Endothelial cell (in vitro differentiated cells): ENCODE measurements at places on chromosomes 2 and 18. TPM values are rescaled to one million over a fixed set of nuclear protein-coding genes. Genes with fewer than 3 reads are reported as not detected.

The HMSD gene
- total RNA-seq = not detected

The RAB27B gene
- total RNA-seq = 0.41 TPM

The TOGARAM2 gene
- 0.23 TPM for total RNA-seq

The BZW1 gene
- total RNA-seq = 302 TPM

The ATIC gene
- total RNA-seq = 29.3 TPM

The ALPG gene
- total RNA-seq = not detected

The SGPP2 gene
- total RNA-seq = not detected

- H3K4me3 ChIP-seq = no peak overlapping the region
- peaks cover 2% of the 10 kb centered on the region for H3K27me3 ChIP-seq
- H3K27ac ChIP-seq = no peak overlapping the region
- no peak for DNase-seq
These were observed 102.2 kb upstream of the MSH2 start for GRCh38 chr2:47300609-47301276.

DNA sequence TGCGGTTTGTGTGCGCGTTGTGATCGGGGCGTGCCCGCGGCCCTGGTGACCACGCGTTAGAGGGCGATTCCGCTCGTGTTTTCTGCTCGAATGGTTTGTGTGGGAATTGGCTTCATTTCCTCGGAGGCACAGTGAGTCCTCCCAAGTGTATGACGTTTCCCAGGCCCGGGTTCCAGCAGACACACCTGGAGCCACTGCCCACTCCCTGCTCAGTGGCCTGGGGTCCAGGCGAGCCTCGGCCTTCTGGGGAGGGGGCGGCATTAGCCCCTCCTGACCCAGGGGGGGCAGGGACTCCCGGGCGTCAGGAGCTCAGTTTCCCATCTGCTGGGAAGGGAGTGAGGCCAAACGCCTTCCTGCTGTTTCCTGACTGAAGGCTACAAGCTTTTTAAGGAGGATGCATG, 92.1 kb downstream of the NFATC1 start:
- peaks cover 16% of the 10 kb centered on the region for H3K27me3 ChIP-seq
- H3K27ac ChIP-seq = no peak overlapping the region
- H3K4me1 ChIP-seq = peaks cover 4% of the 10 kb centered on the region
- H3K36me3 ChIP-seq = peaks cover 8% of the 10 kb centered on the region
- DNase-seq = no peak
- H3K4me3 ChIP-seq = no peak overlapping the region

GRCh38 chr18:79753391-79753851, 44.3 kb upstream of the KCNG2 start:
- no peak for DNase-seq
- peak overlapping the region; percentile 18 for H3K4me3 ChIP-seq
- peaks cover 33% of the 10 kb centered on the region for H3K36me3 ChIP-seq

- no peak overlapping the region for H3K4me3 ChIP-seq
- no peaks in the 10 kb centered on the region for H3K4me1 ChIP-seq
- no peak for DNase-seq
- no peak overlapping the region for H3K27ac ChIP-seq
- H3K36me3 ChIP-seq = peaks cover 1% of the 10 kb centered on the region
These were observed 73.5 kb downstream of the WDPCP start for GRCh38 chr2:63514781-63515180.

GRCh38 chr2:237213315-237214022, 127.8 kb downstream of the COPS8 start:
- no peaks in the 10 kb centered on the region for H3K36me3 ChIP-seq
- no peak for DNase-seq
- no peaks in the 10 kb centered on the region for H3K27me3 ChIP-seq

DNA sequence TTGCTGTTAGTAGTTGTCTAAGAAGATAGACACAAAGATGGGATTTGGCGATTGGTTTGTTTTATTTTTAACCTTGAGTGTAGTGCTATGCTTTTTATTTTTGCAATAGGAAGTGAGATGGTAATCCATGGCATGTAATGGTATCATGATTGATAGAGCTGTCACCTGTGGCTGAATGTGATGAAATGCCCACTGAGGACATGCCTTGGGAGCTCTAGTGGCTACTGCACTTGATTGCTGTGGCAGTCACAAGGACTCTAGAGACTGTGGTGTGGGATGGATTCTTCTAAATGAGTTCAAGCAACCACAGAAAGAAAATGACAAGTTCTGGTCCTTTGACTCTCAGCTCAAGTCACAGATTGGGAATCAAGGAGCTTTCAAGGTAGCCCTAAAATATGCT, 139.4 kb downstream of the CYRIA start:
- no peak overlapping the region for H3K4me3 ChIP-seq
- H3K27ac ChIP-seq = no peak overlapping the region
- H3K27me3 ChIP-seq = no peaks in the 10 kb centered on the region

GRCh38 chr2:141381946-141382345, 748.9 kb downstream of the LRP1B start:
- peaks cover 4% of the 10 kb centered on the region for H3K4me1 ChIP-seq
- H3K4me3 ChIP-seq = no peak overlapping the region
- no peaks in the 10 kb centered on the region for H3K36me3 ChIP-seq
- no peak for DNase-seq
- no peaks in the 10 kb centered on the region for H3K27me3 ChIP-seq

DNA sequence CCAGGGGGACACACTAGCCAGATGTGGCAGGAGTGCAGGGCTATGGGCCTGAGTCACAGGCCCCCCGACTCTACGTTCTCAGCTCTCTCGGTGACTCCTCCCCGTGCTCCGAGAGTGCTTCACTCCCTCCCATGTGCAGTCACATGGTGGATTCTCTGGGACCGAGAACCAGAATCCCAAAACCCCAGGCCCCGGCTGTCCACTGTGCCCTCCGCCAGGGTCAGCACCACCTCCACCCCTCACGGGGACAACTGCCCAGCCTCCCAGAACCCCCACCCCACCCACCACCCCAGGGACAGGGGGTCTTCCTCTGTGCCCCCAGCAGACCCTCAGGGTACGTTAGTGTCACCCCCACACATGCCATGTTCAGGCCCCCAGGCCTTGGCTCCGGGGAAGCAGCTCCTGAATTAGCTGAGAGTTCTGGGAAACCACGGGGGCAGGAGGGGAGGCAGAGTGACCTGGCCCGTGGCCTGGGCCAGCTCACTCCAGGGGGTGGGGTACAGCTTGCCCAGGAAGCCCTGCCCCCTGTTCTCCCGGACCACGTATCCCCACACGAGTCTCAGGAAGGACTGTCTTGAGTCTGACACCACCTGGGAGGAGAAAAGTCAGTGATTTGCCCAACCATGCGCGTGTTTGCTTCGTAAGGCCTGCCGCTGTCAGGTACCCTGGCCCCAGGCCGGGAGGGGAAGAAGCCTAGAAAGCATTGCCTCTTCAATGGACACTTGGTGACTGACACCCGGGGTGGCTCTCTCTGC, 4.4 kb downstream of the RAMP1 start:
- H3K27ac ChIP-seq = no peak overlapping the region
- no peak overlapping the region for H3K4me3 ChIP-seq
- DNase-seq = no peak
- peaks cover 10% of the 10 kb centered on the region for H3K27me3 ChIP-seq
- H3K4me1 ChIP-seq = peaks cover 9% of the 10 kb centered on the region

DNA sequence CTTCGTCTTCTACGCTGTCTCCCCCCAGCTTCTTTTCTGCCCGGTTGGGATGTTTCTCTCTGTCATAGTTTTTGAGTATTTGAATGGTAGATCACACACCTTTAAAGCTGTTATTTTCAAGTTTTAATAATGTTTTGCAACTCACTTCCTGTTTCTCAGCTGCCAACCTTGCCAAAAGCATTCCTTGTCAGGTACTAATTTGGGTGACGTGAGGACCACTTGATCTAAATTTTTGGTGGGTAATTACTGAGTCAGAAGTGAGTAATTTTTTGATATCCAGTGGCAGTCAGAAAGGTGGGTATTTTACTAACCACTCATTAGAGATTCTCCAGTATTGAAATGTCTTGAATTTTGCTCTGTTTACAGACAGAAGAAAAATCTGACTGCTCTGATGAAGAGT, 852.4 kb upstream of the FANCL start:
- no peak for DNase-seq
- H3K4me1 ChIP-seq = no peaks in the 10 kb centered on the region
- H3K36me3 ChIP-seq = peaks cover 4% of the 10 kb centered on the region
- no peak overlapping the region for H3K4me3 ChIP-seq

- no peak for DNase-seq
- no peaks in the 10 kb centered on the region for H3K36me3 ChIP-seq
- H3K4me3 ChIP-seq = no peak overlapping the region
- H3K27me3 ChIP-seq = peaks cover 4% of the 10 kb centered on the region
These were observed 258.3 kb downstream of the PRKCE start for GRCh38 chr2:45909677-45910191.

DNA sequence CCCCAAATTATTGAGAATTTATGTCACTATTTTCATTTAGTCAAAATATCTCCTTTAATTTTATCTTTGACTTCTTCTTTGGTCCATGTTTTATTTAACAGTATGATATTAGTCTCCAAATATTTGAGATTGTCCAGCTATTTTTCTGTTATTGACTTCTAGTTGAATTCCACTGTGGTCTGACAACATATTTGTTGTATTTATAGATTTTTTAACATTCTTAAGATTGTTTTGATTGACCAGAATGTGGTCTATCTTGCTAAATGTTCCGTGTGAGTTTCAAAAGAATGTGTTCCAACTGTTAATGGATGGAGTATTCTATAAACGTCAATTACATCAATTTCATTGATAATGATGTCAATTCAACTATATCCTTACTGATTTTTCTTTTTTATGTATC, 1452.1 kb downstream of the SUCLG1 start:
- H3K4me1 ChIP-seq = no peaks in the 10 kb centered on the region
- no peak overlapping the region for H3K27ac ChIP-seq
- H3K36me3 ChIP-seq = no peaks in the 10 kb centered on the region
- no peak overlapping the region for H3K4me3 ChIP-seq

DNA sequence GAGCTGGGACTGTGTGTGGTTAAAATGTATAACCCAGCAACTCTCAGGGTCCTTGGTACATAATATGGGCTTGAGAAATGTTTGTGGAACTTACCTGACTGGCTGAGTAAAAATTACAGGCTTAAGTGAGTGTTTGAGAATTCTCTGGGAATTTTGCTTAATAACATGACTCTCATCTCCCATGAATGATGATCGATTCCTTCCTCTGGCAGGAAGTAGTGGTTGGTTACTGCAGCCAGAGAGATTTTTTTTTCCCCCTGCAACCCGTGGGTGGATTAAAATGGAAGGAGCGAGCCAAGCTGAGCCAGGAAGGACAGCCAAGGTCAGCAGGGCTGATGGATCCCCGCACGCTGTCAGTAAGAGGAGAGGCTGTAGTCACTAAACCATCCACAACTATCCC, 40.6 kb upstream of the RFX8 start:
- H3K36me3 ChIP-seq = no peaks in the 10 kb centered on the region
- peaks cover 9% of the 10 kb centered on the region for H3K27me3 ChIP-seq
- peaks cover 46% of the 10 kb centered on the region for H3K4me1 ChIP-seq
- H3K4me3 ChIP-seq = no peak overlapping the region

DNA sequence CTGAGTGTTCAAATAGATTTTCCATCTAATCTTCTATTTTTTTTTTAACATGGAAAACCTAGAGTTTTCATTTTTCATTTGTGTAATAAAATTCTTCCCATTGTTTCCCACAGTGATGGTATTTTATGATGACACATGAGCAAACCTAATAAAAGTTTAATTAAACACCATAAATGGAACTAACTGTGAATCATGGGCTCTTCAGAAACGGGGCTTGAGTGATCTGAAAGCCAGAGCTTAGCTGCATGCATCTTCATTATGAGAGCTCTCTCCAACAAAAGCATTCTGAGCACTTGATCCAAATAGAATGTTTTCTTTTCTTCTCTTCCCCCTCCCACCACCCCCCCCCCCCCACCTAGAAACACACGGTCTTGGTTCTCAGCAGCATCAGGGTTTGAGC, 82.1 kb upstream of the REV1 start:
- H3K4me3 ChIP-seq = no peak overlapping the region
- no peak overlapping the region for H3K27ac ChIP-seq
- no peak for DNase-seq
- H3K36me3 ChIP-seq = no peaks in the 10 kb centered on the region

- H3K27ac ChIP-seq = no peak overlapping the region
- no peak for DNase-seq
- H3K27me3 ChIP-seq = peaks cover 6% of the 10 kb centered on the region
- H3K36me3 ChIP-seq = peaks cover 13% of the 10 kb centered on the region
These were observed 783.3 kb upstream of the SALL3 start for GRCh38 chr18:78196280-78196679.

- H3K27ac ChIP-seq = no peak overlapping the region
- H3K27me3 ChIP-seq = no peaks in the 10 kb centered on the region
- DNase-seq = no peak
- no peak overlapping the region for H3K4me3 ChIP-seq
These were observed 33.5 kb downstream of the SUMO1 start for GRCh38 chr2:202204855-202205254.
